Omental fat pad (tissue), 4 donors: ENCODE measurements at places on chromosomes 7 and 10.

DNA sequence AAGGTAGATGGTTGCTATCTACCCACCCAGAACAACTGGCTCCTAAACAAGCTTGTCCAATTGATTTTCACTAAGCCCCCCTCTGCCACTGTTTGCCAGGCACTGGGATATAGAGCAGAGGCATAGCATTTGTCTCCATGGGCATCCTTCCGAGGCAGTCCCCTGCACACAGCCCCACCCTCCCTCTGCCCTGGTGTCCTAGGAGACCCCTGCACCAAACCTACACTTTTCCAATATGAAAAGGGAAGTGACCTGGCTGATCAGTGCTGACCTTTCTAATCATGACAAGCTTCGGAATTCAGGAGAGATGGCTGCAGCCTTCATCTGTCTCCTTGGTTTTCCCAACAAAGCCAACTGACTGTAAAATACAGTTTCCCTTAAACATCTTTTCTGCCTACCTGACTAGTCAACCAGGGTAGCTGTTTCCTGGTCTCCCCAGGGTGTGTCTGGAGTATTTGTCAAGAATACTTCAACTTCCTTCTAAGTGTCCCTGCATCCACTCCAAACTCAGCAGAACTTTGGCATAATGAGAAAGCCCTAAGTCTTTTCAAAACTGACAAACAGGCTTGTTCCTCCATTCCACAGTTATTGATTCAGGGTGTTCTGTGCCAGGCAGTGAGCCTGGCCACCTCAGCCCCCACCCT lies 7.6 kb upstream of the SLC18A3 start:
- peak; percentile 3 for DNase-seq

GRCh38 chr10:86254526-86255174 lies 111.9 kb downstream of the GRID1 start:
- no peak for DNase-seq

- DNase-seq = no peak
These were observed 43.0 kb upstream of the MACC1 start for GRCh38 chr7:20260223-20260622.

DNA sequence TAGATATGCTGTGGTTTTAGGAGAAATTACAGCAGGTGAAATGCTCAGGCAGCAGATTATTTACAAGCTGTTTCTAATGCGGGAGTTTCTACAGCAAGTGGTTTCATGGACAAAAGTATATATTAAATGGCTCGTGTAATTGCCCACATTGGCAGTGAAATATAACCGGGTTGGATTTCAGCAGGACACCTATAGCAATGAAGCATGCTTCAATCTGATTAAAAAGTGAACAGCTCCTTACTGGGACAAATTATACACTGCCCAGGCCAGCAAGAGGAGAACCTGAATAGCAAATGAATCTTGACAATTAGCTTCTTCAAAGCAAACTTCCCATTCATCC lies 35.2 kb upstream of the LYZL1 start:
- no peak for DNase-seq

DNA sequence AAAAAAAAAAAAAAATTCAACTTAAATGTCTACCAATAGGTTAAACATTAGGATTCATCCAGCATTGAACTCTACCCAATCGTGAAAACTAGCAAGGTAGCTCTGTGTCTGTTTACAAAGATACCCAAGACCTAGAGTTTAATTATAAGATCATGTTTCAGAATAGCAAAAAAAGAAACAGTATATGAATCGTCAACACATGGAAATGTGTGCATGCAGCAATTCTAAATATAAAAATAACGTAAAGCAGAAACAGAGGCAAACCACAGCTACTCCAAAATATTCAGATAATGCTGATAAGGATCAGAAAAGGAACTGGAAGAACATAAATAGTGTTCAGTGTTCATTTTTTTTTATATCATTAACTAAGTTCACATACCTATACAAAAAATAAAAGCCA lies 68.7 kb downstream of the AFAP1L2 start:
- DNase-seq = no peak

DNA sequence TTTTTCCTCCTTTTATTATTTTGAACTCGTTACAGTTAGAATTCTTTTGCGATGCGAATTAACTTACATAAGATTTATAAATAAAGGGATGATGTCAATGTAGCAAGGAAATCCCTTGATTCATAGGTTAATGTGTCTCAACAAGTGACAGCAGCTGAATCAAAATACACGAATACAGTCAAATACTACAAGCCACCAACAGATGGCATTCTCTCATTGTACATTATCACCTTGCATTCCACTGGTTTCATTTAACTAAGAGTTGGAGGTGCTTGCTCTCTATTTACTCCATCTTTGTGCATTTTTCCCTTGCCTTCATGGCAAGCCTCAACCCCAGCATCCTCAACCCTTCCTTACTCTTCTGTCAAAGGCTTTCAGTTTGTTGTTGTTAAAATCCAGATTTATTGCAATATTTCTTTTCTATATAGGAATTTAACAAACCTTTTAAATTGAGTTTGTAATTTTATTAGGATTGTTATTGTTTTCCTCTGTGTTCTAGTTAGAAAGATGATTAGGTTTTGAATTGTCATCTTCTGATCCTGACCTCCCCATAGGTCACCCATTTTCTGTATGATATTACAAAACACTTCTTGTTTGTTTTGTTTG lies 78.3 kb downstream of the SLC25A40 start:
- DNase-seq = no peak

DNA sequence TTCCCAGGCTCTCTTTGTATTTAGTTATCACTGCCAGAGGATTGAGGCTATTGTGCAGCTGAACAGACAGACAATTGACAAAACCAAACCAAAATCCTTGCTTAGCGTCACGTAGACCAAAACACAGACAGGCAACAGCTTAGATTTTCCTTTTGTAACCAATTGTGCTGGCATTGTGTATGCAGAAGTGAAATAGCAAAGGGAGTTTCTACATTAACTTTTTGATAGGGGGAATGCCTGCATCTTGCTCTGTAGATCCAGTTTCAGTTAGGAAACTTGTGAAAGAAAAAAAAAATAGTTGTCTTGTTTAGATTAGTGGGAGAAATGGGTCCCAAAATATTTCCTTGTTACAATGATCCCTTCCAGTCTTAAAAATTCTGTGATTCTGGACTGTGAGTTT lies 333.8 kb downstream of the BBS9 start:
- no peak for DNase-seq

- no peak for DNase-seq
These were observed 112.3 kb downstream of the JCAD start for GRCh38 chr10:29946953-29947700.
